ENCODE measurements at places on chromosomes 13 and 19.

- no peak for DNase-seq
Observed at GRCh38 chr13:35727881-35728280, 251.4 kb upstream of the MAB21L1 start.

DNA sequence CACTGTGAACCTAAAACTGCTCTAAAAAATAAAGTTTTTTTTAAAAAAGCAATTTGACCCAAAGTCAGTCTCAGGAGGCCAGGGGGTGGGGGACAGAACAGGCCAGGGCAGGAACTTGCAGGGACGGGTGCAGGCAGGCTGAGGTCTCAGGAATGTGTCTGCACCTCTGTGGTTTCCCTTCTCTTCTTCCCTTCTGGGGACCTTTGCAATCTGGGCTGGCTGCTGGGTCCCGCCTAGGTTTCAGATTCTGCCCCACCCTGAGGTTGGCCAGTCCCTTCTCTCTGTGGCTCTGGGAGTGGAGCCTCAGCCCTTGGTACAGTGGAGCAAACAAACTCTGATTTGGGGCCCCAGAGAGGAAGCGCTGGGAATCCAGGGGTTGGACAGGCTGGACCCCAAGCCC, 5.3 kb upstream of the F2RL3 start:
- DNase-seq = no peak

DNA sequence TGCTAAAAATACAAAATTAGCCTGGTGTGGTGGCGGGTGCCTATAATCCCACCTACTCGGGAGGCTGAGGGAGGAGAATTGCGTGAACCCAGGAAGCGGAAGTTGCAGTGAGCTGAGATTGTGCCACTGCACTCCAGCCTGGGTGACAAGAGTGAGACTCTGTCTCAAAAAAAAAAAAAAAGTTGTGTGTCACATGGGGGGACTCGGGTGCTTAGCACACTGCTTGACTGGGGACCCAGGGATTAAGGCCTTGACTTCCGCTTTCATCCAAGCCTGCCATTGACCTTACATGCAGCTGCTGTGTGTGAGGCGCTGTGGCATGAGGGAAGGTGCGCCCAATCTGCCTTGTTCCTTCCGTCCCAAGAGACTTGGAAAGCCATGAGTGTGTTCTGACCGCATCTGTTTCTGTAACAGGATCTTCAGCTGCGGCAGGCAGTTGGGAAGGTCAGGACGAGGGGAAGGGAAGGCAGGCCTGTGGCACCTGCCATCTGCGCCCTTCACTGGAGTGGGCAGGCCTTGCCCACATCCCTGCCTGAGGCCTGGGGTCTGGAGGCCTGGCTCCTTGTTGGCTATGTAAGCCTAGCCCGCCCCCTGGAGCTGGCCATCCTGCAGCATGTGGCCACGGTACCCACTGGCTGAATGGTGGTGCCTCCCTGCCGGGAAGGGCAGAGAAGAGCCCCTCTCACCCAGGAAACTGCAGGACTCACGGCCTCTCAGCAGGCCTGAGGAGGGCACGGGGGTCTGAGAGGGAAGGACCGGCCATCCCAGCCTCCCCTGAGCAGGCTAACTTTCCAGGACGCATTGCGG, 23.0 kb downstream of the PPP1R37 start:
- no peak for DNase-seq

GRCh38 chr19:39328046-39328705, 7.5 kb upstream of the LRFN1 start:
- DNase-seq = peak; percentile 17

- no peak for DNase-seq
Observed at GRCh38 chr13:104487006-104487405, 1420.8 kb upstream of the SLC10A2 start.

DNA sequence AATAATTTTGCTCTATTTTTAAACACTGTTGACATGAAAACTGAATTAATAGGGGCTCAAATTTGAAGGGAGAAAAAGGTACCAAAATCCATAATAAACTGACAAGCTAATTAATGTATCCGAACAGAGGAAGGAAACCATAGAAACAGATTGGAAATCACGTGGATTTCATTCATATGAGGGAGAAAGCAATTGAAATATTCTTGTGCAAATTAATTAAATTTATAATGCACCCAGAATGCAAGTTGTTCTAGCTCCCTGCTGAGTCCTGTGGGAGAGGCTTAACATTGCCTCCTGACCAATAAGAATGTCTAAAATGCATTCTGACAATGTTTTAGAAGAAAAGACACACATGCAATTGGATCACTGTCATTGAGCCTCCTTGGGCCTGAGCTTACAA, 17.7 kb upstream of the SERPINE3 start:
- no peak for DNase-seq

- DNase-seq = no peak
Observed at GRCh38 chr13:33194820-33195692, 90.5 kb downstream of the STARD13 start.

DNA sequence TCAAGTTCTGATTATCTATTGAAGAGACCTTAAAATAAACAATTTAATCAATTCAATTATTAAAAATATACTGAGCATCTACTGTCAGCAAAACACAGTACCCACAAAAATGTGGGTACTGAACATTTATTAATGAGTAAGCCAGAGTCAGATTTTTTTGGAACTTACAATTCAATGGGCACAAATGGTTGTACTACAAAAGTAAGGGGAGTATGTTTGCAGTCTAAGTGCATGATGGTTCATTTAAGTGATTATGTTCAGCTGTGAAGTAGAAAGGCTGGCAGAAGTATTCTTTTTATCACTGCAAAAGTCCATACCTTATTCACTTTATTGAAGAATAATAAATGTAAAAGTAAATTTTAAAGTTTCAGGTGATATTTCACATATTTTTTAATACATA, 27.6 kb downstream of the FGF14 start:
- no peak for DNase-seq

DNA sequence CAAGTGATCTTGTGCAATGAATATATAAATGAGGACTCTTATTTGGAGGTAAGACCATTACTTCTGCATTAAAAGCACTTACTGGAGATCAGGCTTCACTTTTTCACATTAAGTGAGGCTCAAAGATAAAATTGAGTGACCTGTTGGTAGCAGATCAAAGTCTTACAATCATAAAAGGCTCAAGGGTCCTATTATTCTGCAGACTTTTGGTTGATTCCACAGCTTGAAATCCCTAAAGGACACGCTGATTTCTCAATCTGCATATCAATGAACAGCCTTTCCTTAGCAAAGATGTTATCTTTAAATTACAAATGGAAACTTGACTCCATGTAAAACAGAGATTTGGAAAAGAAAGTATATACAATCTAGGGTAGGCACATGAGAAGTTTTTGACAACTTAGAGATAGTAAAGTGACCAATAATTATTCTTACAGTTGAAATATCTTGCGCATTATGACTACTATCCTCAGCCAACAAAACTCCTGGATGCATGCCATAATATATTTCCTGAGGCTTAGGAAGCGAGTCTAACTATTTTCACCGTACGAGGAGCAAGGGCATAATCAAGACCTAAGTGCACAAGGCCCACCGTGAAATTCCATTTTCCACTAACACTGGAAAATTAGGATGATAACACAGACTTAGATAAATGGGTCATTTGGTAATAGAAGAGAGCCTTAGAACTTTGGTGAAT, 640.7 kb downstream of the LIG4 start:
- no peak for DNase-seq

- no peak for DNase-seq
Observed at GRCh38 chr19:3603121-3603811, 3.4 kb downstream of the TBXA2R start.

GRCh38 chr13:38542601-38543000, 144.3 kb upstream of the FREM2 start:
- DNase-seq = no peak

GRCh38 chr13:35690581-35691207, 214.2 kb upstream of the MAB21L1 start:
- no peak for DNase-seq

GRCh38 chr19:38443458-38443999, 10.0 kb downstream of the RYR1 start:
- DNase-seq = no peak

DNA sequence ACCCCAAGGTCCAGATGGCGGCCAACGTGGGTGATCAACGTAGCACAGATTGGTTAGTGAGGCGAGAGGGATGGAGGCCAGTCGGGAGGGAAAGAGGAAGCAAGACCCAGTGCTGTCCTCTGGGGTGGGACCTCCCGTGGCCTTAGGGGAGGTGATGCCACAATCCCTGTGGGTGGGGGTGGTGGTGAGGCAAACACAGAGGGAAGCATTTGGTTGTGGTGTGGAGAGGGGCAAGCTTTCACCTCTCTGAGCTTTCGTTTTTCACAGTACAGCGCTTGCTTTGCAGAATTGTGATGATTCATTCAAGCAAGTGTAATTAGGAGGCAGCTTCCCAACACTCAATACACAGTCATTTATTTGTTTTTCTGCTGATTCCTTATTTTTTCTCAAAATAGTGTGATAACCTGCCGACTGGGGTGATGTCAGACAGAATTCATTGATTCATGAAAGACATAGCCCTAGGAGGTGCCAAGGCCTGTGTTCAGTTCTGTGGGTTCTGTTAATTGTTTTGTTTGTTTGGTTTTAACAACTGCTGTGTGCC, 2.4 kb downstream of the LENG8 start:
- DNase-seq = no peak

GRCh38 chr13:57452228-57452627, 179.3 kb upstream of the PCDH17 start:
- DNase-seq = no peak

DNA sequence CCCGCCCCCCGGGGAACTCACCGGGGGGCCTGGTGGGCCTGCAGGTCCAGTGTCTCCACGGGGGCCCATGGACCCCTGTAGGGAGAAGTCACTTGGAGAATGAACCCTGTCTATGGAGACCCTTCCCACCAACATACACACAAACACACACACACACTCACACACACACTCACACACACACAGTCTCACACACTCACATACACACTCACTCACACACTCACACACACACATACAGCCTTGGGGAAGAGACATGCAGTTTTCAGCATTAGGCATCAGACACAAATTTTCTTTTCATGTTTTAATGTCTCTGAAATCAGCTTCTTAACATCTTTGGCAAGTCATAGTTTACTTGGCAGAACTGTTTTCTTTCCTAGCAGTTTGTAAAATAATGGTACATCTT, 31.0 kb upstream of the OLFM2 start:
- no peak for DNase-seq

GRCh38 chr13:114019367-114019766, 45.5 kb upstream of the C13orf46 start:
- DNase-seq = no peak

DNA sequence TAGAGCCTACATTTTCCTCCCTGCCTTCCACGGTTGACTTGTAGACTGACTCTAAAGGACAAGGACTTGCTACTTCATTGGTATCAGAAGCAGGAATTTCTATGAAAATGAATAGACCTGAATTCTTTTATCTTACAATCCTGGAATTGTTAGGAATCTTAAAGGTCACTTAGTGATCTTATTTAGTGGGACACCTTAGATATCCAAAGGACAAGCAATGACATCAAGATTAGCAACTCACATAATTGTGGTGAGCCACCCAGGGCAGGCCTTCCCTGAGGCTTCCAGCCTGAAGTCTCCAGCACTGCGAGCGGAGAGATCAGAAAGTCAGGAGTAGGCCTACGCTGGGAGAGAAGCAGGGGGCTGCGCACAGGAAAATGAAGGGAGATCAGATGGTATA, 37.8 kb downstream of the KLF5 start:
- no peak for DNase-seq

DNA sequence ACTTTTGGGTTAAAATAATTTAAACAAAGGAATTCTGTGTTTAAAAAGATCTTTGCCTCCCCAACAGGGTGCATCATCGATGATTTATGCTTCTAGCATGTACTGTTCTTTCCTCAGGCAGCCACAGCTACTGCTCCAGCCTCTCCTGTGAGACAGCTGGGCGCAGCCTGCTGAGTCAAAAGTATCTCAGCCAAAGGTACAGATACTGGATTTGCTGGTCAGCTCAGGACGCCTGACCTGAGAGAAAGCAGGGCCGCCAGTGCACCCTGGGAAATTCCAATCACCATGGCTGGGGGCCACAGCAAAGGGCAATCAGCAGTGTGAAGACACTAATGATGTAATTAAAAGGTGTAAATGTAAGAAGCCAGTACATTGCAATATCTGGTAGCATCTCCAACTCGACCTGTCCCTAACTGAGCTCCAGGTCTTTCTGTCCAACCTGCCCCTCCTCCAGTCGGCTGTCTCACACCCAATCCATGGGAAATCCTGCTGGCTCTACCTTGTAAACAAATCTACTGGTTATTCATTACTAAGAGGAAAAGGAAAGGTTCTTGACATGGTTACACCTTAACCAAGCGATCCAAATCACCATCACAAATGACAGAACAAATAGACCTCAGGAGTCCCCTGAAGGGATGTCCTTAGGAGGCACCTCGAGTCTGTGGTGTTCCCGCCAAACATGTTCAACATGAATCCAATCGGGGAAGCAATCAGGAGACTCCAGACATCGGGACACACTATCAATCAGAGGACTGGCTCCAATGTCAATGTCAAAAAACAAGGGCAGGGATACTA, 7.3 kb downstream of the OPA3 start:
- no peak for DNase-seq

GRCh38 chr19:28577233-28577632, 635.7 kb downstream of the UQCRFS1 start:
- DNase-seq = no peak

GRCh38 chr19:34985249-34986022, 14.7 kb upstream of the GRAMD1A start:
- DNase-seq = no peak

DNA sequence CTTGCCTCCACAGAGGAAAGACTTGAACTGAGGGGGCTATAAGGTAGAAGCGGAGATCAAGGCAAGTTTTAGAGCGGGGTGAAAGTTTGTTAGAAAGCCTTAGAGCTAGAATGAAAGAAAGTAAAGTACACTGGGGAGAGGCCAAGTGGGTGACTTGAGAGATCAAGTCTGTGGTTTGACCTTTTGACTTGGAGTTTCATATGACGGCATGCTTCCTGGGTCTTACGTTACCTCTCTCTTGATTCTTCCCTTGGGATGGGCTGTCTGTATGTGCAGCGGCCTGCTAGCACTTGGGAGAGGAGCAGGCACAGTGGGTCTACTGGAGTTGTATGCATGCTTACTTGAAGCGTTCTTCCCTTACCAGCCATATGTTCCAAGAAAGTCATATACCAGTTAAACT, 1768.5 kb downstream of the PCDH9 start:
- DNase-seq = no peak

GRCh38 chr13:114140906-114141250, 8.5 kb upstream of the RASA3 start:
- no peak for DNase-seq
